MCF 10A (cell line): ENCODE measurements at places on chromosomes 12 and 14.
A peak's percentile ranks its signal among the peaks of the same experiment; 100 is the strongest.

- no peaks in the 10 kb centered on the region for H3K27me3 ChIP-seq
- peaks cover 5% of the 10 kb centered on the region for H3K4me1 ChIP-seq
- H3K4me3 ChIP-seq: no peak overlapping the region
- peaks cover 24% of the 10 kb centered on the region for H3K36me3 ChIP-seq
- no peak for DNase-seq
These were observed 13.3 kb downstream of the DNM1L start for GRCh38 chr12:32692358-32692757.

DNA sequence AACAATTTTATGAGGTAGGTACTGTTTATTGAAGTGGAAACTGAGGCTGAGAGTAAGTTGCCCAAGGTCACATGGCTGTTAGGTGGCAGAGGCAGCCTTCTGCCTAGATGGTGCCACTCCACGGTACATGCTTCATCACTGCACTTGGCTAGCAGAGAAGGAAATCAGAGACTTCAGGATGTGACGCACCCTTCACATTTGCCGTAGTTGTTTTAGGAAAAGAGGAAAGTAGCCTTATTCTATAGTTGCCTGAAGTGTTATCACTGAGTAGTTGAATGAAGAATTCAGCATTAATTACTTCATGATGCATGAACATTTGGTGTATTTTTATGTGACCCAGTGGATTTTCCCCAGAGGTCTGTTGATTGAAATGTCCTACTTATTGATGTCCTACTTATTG is 55.7 kb downstream of the ERC1 start:
- H3K36me3 ChIP-seq: peaks cover 11% of the 10 kb centered on the region
- H3K27me3 ChIP-seq: no peaks in the 10 kb centered on the region
- H3K4me1 ChIP-seq: peaks cover 25% of the 10 kb centered on the region
- DNase-seq: no peak
- no peak overlapping the region for H3K27ac ChIP-seq
- H3K4me3 ChIP-seq: no peak overlapping the region

GRCh38 chr12:106271575-106272505 is 24.0 kb upstream of the CKAP4 start:
- DNase-seq: peak; percentile 40
- H3K27ac ChIP-seq: no peak overlapping the region
- no peak overlapping the region for H3K4me3 ChIP-seq
- H3K4me1 ChIP-seq: no peaks in the 10 kb centered on the region

GRCh38 chr12:67048371-67048770 is 220.8 kb upstream of the CAND1 start:
- DNase-seq: peak; percentile 64
- no peaks in the 10 kb centered on the region for H3K27me3 ChIP-seq
- no peak overlapping the region for H3K27ac ChIP-seq
- H3K4me3 ChIP-seq: no peak overlapping the region
- no peaks in the 10 kb centered on the region for H3K36me3 ChIP-seq

GRCh38 chr12:113241191-113242025 is 20.1 kb downstream of the TPCN1 start:
- H3K4me3 ChIP-seq: peak overlapping the region; percentile 56
- peaks cover 59% of the 10 kb centered on the region for H3K4me1 ChIP-seq
- H3K27me3 ChIP-seq: no peaks in the 10 kb centered on the region
- peak; percentile 92 for DNase-seq

DNA sequence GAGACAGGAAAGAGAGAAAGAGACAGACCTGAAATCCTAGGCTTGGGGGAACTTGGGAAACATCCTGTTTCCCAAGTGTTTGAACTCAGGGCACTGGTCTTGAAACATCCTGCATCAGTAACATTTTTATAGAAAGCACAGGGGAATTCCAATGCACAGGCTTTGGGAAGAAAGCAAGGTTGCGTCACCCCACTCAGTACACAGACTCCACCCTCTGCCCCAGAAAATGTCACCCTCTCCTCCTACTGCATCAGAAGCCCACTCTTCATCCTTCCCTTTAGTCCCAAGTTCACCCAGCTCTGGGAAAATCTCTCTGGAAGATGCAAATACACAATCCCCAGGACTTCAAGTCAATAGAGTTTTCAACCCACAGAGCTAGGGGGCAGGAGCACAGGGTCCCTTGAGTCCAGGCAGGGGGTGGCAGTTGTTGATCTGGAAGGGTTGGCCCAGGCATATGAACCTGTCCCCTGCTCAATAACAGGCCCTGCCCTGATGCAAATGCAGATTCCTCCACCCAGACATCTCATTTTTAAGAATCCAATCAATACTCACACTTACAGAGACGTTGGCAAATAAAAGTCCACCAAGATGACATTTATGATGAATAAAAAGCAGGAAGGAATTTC is 1.7 kb downstream of the RDH16 start:
- no peak overlapping the region for H3K27ac ChIP-seq
- no peak overlapping the region for H3K4me3 ChIP-seq
- H3K27me3 ChIP-seq: no peaks in the 10 kb centered on the region
- DNase-seq: peak; percentile 65

DNA sequence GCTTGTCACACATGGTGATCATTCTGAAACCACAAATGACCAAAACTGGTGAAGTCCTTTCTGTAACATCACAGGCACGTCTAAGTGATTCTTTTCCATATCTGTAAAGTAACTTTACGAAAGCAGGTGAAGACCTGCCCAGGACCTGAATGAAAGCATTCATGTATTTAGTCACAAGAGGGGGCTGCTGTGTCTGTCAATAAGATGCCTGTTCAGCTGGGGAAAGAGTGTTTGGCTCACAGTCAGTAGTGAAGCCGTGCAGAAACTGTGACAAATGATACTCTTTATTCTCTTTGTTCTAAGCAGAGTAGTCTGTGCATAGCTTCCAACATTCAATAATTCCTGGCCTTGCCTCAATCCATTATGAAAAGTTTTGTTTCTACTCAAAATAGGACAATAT is 373.5 kb upstream of the OR4E1 start:
- H3K4me3 ChIP-seq: no peak overlapping the region
- no peaks in the 10 kb centered on the region for H3K4me1 ChIP-seq
- H3K27me3 ChIP-seq: peaks cover 94% of the 10 kb centered on the region
- no peaks in the 10 kb centered on the region for H3K36me3 ChIP-seq
- no peak overlapping the region for H3K27ac ChIP-seq
- peak; percentile 41 for DNase-seq

DNA sequence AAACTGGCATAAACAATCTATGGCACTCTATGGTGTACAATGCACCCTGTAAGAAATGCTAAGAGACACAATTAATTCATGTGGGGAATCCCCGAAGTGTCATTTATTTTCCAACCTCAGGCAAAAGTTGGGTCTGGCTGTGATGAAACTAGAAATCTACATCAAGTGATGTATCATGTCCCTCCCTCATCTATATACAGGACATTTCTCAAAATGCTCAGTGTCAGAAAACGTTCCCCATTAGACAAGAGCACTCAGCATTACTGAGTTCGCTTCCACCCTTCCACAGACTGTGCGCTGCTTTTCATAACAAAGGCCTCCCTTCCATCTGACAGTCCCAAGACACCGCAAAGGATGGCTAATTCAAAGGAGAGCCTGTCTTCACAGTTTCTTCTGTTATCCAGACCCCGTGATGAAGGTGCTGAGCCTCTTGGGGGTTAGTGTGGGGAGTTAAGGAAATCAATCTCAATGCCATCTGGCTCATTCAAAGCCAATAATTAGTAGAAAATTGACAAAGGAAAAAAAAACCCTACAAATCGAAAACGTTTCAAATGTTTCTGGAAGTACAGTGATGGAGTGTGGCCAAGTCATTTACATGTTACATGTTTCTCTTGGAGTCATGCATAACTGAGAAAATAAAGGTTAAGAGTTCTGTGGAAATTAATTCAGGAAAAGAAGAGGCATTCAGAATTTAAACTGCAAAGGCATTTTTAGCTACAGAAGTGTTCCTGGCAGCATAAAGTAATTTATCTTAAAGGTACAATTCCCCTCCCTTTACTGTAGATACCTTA is 7.5 kb downstream of the CCDC88C start:
- no peak overlapping the region for H3K4me3 ChIP-seq
- H3K4me1 ChIP-seq: no peaks in the 10 kb centered on the region
- H3K27me3 ChIP-seq: no peaks in the 10 kb centered on the region
- peaks cover 14% of the 10 kb centered on the region for H3K36me3 ChIP-seq
- peak overlapping the region; percentile 9 for H3K27ac ChIP-seq
- DNase-seq: no peak

DNA sequence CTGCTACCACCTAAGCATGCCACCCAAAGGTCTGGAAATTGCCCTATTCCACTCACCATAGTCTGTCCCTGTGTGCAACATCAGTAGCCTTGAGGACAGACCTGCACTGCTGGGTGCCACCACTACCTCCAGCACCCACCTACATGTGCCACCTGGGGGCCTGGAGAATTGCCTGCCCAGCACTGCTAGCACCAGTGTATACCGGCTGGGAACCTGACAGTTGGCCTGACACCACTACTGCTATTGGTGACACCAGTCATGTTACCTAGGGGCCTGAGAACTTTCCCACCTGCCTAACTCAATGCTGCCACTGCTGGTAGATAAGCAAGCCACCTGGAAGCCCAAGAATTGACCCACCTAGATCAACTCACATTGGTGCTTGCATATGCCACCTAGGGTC is 60.8 kb downstream of the CD163L1 start:
- H3K36me3 ChIP-seq: no peaks in the 10 kb centered on the region
- no peak overlapping the region for H3K27ac ChIP-seq
- no peak overlapping the region for H3K4me3 ChIP-seq
- H3K27me3 ChIP-seq: no peaks in the 10 kb centered on the region
- H3K4me1 ChIP-seq: no peaks in the 10 kb centered on the region

GRCh38 chr14:91177073-91178034 is 63.5 kb downstream of the DGLUCY start:
- H3K36me3 ChIP-seq: peaks cover 31% of the 10 kb centered on the region
- H3K27ac ChIP-seq: no peak overlapping the region
- peak; percentile 80 for DNase-seq
- no peak overlapping the region for H3K4me3 ChIP-seq

DNA sequence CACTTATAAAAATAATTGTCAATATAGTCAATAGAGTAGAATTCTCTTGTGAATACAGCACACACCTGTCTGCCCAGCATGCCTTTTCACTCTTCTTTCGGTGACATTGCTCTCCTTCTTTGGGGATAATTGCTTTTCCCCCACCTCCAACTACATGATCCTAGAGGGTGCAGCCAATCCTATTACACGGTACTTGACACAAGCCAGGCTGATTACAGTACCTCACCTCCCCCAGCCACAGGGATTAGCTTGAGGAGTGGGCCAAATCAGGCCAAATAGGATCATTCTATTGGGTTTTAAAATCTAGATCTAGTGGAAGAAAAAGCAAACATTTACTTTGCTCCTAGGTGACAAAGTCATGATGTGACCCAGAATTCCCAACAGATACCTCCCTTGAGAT is 16.8 kb upstream of the NFYB start:
- no peaks in the 10 kb centered on the region for H3K27me3 ChIP-seq
- H3K4me3 ChIP-seq: no peak overlapping the region
- no peaks in the 10 kb centered on the region for H3K36me3 ChIP-seq
- DNase-seq: no peak
- H3K4me1 ChIP-seq: no peaks in the 10 kb centered on the region
- H3K27ac ChIP-seq: no peak overlapping the region

- H3K4me3 ChIP-seq: no peak overlapping the region
- no peaks in the 10 kb centered on the region for H3K36me3 ChIP-seq
- H3K4me1 ChIP-seq: peaks cover 30% of the 10 kb centered on the region
- H3K27me3 ChIP-seq: peaks cover 20% of the 10 kb centered on the region
- no peak overlapping the region for H3K27ac ChIP-seq
- no peak for DNase-seq
These were observed 98.6 kb downstream of the SETD3 start for GRCh38 chr14:99382071-99382470.

DNA sequence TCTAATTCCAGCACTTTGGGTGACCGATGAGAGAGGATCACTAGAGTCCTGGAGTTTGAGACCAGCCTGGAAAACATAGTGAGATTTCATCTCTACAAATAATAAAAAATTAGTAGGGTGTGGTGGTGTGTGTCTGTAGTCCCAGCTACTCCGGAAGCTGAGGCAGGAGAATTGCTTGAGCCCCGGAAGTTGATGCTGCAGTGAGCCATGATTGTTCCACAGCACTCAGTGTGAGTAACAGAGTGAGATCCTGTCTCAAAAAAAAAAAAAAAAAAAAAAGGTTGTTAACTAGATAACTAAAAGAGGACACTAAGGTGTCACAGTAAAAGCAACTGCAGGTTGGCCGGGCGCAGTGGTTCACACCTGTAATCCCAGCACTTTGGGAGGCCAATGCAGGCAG is 121.3 kb upstream of the MAX start:
- no peak for DNase-seq
- no peak overlapping the region for H3K27ac ChIP-seq
- H3K27me3 ChIP-seq: no peaks in the 10 kb centered on the region
- no peaks in the 10 kb centered on the region for H3K36me3 ChIP-seq

DNA sequence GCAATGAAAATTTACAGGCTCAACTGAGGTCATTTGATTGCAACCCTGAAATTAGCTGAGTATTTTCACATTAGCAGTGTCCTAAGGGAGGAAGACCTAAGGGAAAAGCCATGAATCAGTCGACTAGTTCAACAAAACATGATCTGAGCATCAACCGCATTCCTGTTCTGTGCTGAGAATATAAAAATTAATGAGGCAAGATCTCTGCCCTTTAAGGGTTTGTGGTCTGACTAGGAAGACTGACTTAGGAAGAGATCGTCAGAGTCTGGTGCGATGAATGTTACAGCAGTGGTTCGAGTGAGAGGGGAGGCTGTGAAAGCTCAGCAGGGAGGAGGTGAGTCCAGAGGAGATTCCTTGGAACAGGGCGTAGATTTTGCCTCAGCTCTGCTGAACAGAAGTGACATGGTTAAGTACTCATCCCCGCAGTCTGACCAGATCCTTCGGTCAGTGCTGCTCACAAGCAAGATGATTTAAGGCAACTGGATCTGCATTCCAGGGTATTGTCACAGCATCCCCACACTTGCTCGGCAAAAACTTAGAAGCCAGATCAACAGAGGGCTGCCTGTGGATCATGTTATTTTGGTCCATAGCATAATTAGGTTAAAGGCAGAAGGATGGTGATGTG is 49.6 kb downstream of the BMAL2 start:
- no peaks in the 10 kb centered on the region for H3K27me3 ChIP-seq
- DNase-seq: no peak
- no peaks in the 10 kb centered on the region for H3K36me3 ChIP-seq
- H3K4me1 ChIP-seq: no peaks in the 10 kb centered on the region
- no peak overlapping the region for H3K27ac ChIP-seq

DNA sequence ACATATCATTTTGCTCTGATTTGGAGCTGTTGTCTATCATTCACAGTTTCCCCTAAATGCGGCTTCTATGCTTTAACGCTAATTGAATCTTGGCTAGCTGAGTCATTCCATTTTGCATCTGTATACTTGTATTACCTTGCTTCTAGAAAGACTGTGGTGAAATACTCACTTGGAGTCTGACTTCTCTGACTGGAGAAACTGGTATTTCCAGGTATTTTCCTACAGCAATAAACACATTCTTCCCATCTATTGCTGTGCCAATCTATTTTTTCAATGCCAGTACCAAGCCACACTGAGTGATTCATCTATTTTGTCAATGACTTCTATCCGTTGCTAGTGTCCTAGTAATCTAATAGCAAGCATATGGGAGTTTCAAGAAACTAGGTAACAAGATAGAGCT is 76.0 kb upstream of the ST8SIA1 start:
- no peak overlapping the region for H3K27ac ChIP-seq
- H3K36me3 ChIP-seq: no peaks in the 10 kb centered on the region
- H3K4me3 ChIP-seq: no peak overlapping the region
- no peaks in the 10 kb centered on the region for H3K27me3 ChIP-seq
- peaks cover 3% of the 10 kb centered on the region for H3K4me1 ChIP-seq
